Naive B cell (primary cell): ENCODE measurements at places on chromosomes 7 and 10. TPM values are rescaled to one million over a fixed set of nuclear protein-coding genes. Genes with fewer than 3 reads are reported as not detected.

- no peak for DNase-seq
Observed at GRCh38 chr7:41492603-41493002, 210.3 kb downstream of the INHBA start.

DNA sequence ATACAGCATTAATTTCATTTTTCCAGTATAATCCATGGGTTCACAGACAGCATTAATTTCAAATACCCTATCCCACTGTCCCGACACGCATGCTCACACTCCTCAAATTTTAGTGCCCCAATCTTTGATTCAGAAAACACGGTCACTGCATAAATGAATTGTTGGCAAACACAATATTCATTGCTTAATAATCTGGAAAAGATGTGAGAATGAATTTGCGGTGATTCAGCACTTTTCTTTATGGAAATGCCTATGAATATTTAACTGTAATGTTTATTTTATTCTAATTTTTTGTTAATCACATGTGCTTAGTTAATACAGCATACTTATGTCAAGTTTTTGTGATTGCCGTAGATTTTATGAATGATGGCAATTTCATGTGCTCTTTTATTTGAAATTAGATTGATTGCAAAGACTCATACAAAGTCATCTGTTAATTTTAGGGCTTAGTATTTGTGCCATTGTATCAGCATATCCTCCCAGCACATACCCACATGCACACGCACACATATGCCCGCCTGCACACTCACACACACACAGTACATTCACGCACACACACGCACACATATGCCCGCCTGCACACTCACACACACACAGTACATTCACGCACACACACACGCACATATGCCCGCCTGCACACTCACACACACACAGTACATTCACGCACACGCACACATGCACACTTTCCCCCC lies 35.1 kb downstream of the MACROH2A2 start:
- DNase-seq = no peak

- DNase-seq = no peak
Observed at GRCh38 chr10:70664702-70665195, 7.6 kb upstream of the ADAMTS14 start.

CFTR gene
- polyA plus RNA-seq = not detected

DNA sequence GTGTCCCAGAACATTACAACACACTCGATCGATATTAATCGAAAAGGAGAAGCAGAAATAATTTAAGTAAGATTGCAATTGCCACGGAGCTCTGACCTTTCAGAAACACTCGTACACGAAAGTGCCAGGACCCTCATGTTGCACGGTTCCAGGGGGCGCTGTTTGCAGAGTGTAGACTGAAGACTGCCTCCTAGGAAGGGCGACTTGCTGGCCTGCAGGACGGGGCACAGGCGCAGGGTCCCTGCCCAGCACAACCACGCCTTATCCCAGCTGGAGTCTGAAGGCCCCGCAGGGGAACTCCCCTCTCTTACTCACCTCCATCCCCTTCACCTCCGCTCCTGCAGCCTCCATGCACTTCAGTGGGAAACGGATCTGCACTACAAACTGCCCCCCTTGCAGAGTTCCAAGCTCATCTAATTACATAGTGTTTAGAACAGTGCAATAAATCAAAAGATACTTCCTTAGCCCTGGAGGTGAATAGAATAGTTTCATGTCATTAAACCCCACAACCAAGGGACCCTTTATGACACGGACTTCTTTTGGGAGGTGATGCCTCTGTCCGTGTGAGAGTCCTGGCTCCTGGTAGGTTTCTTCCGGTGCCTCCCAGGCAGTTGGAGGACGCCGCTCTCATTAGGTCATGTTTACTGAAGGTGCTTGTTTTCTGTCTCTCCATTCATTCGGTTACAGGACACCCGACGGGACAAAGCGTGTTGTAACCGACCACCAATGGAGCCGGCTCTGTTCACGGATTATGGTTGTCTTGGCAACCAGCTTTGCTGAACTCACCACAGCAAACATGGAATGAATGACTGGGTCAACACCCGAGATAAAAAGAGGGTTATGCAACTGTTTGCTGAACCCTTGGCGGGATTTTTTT lies 262.2 kb downstream of the BAMBI start:
- DNase-seq = no peak

GRCh38 chr7:110870926-110871325 lies 220.0 kb upstream of the LRRN3 start:
- no peak for DNase-seq

AFAP1L2 gene
- polyA plus RNA-seq = 1.9 TPM

DNA sequence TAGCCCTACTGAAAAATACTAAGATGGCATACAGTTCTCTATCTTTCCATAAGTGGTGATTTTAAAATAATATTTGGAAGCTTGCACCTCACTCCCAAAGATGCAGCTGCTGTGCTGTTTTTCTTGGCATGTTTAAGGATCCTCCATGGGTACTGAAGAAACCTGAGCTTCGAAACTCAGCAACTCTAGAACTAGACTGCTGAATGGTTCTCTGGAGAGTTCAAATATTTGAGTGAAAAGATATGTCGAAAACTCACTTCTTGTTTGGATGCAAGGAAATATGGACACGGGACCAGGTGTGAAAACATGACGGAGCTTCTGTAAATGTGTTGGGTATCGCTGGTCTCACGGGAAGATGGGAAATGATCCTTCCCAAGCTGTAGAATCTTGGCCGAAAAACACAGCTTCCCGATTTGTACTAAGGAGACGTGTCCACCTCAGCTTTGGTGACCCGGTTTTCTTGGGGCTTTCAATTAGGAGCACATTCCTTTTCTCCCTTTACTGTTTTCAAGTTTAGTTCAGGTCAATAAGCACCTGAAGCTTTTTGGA lies 543.8 kb upstream of the NRP1 start:
- no peak for DNase-seq

DNA sequence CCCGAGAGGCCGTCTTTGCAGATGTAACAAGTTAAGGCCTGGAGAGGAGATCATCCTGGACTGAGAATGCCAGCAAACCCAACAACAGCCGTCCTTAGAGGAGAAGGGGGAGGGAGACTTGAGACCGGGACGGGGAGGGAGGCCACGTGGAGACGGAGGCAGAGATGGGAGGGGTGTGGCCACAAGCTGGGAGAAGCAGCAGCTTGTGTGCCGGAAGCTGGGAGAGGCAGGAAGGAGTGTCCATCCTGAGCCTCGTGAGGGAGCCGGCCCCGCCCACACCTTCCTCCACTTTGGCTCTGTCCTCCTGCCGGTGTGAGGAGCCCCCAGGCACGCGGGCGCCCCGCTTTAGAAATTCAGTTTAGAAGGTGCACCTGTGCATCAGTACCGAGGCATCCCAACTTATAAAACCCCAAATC lies 95.7 kb downstream of the DNAJB6 start:
- DNase-seq = no peak

GRCh38 chr7:91320366-91321078 lies 56.3 kb downstream of the FZD1 start:
- no peak for DNase-seq

GRCh38 chr7:73429215-73429614 lies 4.4 kb upstream of the FZD9 start:
- no peak for DNase-seq

ACBD7 gene
- not detected for polyA plus RNA-seq

RNF148 gene
- not detected for polyA plus RNA-seq

- DNase-seq = no peak
Observed at GRCh38 chr10:119370972-119371703, 163.8 kb downstream of the GRK5 start.

BMPER gene
- polyA plus RNA-seq = not detected

PTTG1IP2 gene
- polyA plus RNA-seq = not detected

ACTA2 gene
- not detected for polyA plus RNA-seq

- no peak for DNase-seq
Observed at GRCh38 chr10:131834152-131834810, 66.5 kb upstream of the PPP2R2D start.

GRCh38 chr7:7765422-7765821 lies 47.0 kb upstream of the RPA3 start:
- no peak for DNase-seq

DNA sequence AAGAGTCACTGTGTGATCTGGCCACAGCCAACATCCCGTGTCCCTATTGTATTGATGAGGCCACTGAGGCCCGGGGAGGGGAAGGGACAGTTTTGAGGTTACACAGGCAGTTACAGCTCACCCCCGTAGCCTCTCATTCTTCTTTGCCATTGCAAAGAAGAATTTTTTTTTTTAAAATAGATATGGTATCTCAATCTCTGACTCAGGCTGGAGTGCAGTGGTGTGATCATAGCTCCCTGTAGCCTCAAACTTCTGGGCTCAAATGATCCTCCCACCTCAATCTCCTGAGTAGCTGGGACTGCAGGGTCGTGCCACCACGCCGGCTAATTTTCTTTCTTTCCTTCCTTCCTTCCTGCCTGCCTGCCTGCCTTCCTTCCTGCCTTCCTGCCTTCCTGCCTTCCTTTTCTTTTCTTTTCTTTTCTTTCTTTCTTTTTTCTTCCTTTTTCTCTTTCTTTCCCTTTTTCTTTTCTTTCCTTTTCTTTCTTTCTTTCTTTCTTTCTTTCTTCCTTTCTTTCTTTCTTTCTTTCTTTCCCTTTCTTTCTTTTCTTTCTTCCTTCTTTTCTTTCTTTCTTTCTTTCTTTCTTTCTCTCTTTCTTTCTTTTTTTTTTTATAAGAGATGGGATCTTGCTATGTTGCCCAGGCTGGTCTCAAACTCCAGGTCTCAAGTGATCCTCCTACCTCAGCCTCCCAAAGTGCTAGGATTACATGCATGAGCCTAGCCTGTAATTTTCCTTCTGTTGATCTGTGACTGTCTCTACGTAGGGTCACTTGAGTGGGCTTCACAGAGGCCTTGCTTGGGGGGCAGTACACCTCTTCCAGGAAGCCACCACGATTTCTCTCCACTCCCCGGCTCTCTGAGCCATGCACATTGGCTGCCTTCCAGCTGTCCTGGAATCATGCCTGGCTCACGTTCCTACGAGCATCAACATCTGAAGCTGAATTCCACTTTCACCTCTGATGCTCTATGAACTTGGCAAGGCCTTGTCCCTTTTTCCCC lies 31.3 kb downstream of the TMEM270 start:
- no peak for DNase-seq

HOGA1 gene
- not detected for polyA plus RNA-seq

GRCh38 chr7:1873070-1873405 lies 203.0 kb downstream of the ELFN1 start:
- DNase-seq = no peak

DNA sequence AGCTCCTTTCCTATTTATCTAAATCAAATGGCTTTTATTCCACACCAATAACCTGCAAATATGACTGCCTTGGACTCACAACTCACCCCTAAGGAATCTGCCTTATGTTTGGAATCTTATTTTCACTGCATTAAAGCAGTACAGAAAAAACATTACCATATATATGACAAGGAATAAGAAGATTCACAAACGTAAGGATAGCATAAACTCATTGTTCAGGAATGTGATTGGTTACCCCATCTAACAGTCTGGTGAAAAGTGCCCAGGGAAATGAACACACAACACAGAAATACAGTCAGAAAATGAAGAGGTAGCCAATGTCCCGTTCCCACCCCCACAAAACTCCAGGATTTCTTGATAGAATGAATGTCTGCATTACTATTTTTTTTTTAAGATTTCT lies 2.0 kb downstream of the PPP3CB start:
- DNase-seq = no peak

HSPA12A gene
- 2.2 TPM for polyA plus RNA-seq

SRPK2 gene
- 63.1 TPM for polyA plus RNA-seq

GRCh38 chr7:140674356-140674800 lies 1.6 kb downstream of the ADCK2 start:
- peak; percentile 63 for DNase-seq

- peak; percentile 69 for DNase-seq
Observed at GRCh38 chr7:44097064-44097932, 6.8 kb upstream of the AEBP1 start.

GRCh38 chr10:122484276-122485060 lies 23.1 kb downstream of the HTRA1 start:
- no peak for DNase-seq

DNA sequence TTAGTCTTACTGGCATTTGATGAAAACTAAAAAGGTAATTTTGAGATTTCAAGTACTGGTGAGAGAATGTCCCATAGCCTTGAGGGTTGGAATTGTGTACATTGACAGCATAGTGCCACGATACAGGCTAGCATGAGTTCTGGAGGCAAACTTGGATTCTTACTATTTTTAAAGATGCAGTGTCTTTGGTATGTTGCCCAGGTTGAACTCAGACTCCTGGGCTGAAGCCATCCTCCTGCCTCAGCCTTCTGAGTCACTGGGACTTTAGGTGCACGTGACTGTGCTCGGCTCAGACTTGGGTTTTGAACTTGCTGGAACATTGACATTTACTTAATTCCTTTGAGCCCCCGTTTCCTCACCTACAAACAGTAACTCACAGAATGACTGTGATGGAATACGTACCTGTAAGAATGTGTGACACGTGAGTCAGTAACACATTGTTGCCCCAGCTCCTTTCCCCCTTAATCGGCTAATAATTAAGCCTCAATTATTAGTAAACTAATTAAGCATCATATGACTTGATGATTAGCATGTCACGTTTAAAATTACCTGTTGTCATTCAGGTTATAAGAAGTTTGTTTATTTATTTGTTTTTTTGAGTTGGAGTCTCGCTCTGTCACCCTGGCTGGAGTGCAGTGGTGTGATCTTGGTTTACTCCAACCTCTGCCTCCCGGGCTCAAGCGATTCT lies 10.6 kb downstream of the DNAJB6 start:
- DNase-seq = no peak

ZNF277 gene
- 20.9 TPM for polyA plus RNA-seq

STRA8 gene
- polyA plus RNA-seq = not detected

MRPL32 gene
- polyA plus RNA-seq = 26.0 TPM

DNA sequence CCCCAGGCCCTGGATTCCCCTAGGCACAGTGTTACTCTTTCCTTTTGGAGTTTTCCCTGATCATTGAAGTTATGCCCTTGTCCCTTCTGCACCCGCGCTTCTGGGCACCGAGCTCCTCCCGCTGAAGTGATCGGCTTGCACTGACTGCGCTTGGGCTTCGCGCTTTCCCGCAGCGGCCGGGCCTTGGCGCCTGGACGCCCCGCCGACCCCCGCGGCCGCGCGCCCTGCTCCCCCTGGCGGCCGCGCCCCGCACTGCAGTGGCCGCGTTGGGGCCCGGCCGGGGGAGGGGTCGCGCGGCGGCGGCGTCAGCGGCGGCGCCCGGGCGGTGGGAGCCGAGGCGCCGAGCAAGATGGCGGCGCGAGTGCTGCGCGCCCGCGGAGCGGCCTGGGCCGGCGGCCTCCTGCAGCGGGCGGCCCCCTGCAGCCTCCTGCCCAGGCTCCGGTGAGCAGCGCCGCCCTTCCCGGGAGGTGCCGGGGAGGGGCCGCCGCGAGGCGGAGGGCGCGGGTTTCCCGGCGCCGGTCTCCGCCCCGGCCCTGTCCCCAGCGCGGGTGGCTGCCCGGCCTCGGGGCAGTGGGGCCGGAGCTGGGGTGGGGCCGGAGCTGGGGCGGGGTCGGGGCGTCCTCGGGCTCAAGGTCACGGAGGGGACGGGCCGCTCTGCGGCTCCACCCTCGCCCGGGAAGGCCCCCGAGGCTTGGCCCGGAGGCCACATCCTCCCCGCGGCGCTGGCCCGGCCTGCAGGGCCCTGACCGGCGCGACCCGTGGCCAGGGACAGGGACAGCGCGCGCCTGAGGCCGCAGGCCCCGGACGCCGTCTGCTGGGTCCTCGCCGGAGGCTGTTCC lies at the start of gene NIPSNAP2:
TSS of gene NIPSNAP2 (plus strand) at position 325 of the 839 bp plus-strand sequence. CDS start at position 350, 25 bp downstream.
- peak; percentile 64 for DNase-seq
